CD4-positive, CD25-positive, alpha-beta regulatory T cell (primary cell): ENCODE measurements at places on chromosomes 3 and 15. TPM values are rescaled to one million over a fixed set of nuclear protein-coding genes. Genes with fewer than 3 reads are reported as not detected.
A peak's percentile ranks its signal among the peaks of the same experiment; 100 is the strongest.

GRCh38 chr3:42402394-42403096 lies 7.9 kb downstream of the LYZL4 start:
- no peak overlapping the region for H3K4me3 ChIP-seq
- H3K27me3 ChIP-seq = no peaks in the 10 kb centered on the region
- H3K4me1 ChIP-seq = no peaks in the 10 kb centered on the region
- H3K36me3 ChIP-seq = no peaks in the 10 kb centered on the region
- no peak for DNase-seq

GRCh38 chr3:24622138-24622537 lies 127.5 kb upstream of the THRB start:
- no peaks in the 10 kb centered on the region for H3K36me3 ChIP-seq
- H3K4me1 ChIP-seq = no peaks in the 10 kb centered on the region
- no peak overlapping the region for H3K4me3 ChIP-seq
- no peaks in the 10 kb centered on the region for H3K27me3 ChIP-seq
- H3K27ac ChIP-seq = no peak overlapping the region
- no peak for DNase-seq

- H3K4me3 ChIP-seq = no peak overlapping the region
- no peaks in the 10 kb centered on the region for H3K4me1 ChIP-seq
- DNase-seq = no peak
- H3K27me3 ChIP-seq = no peaks in the 10 kb centered on the region
- no peaks in the 10 kb centered on the region for H3K36me3 ChIP-seq
- no peak overlapping the region for H3K27ac ChIP-seq
These were observed 132.2 kb upstream of the GOLGA6L4 start for GRCh38 chr15:84103345-84103744.

DNA sequence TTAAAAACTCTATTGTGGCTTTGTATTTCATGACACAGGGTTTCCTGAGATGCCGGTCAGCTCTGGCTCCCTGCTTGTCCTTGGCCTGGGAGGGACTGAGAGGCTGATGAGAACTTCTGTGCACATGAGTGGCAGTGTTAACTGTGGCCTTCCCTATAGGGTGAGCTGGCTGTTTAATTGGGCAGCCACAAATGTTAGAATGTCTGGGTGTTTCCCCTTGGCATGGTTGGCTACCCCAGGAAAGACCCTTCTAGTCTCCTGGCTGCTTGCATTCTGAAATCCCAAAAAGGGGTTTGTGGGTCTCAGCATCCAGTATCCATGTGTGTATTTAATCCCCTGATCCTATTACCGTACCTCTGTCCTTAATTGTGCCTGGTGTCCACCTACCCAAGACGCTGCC lies 3.0 kb upstream of the KLF13 start:
- no peaks in the 10 kb centered on the region for H3K27me3 ChIP-seq
- H3K4me1 ChIP-seq = peaks cover 11% of the 10 kb centered on the region
- no peak overlapping the region for H3K4me3 ChIP-seq
- no peak overlapping the region for H3K27ac ChIP-seq

GOLGA8T gene
- not detected for polyA plus RNA-seq

DNA sequence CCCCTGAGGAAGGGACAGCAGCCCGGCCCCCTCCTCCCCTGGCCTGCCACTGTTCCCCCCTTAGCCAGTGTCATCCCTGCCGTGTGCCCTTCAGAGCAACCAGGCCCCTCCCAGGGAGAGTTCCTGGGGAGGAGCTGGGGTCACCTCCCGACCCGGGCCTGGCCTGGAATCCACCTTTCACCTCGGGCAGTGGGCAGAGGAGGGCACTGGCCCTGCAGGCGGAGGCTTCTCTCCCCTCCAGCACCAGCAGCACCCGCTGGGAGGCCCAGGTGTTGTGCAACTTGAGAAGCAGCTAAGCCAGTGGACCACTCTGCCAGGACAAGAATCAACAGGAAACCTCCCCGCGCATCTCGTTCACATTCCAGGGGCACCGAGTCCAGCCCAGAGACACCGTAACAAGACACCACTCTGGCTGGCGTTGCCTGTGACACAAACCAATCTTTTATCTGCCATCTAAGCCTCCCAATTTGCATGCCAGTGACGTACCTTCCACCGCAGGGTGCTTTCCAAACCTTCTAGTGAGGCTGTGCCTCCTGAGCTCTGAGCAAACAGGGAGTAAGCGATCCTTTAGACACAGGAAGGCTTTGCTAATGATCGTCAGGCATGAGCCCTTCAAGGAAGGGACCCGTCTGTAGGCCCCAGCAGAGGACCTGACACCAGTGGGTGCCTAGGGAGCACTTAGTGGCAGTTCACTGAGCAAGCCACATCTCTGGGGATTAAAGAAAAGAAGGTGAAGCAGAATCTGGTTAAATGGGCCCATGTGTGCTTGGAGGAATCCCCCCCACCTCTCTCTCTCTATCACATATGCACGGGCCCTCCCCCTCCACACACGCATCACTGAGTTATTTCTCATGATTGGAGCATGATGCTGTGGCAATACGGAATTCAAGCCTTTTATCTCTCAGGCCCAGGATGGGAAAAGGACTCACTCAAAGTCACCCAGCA lies 98.9 kb upstream of the TLE3 start:
- DNase-seq = peak; percentile 63
- H3K27me3 ChIP-seq = no peaks in the 10 kb centered on the region

ANKDD1A gene
- 1.3 TPM for polyA plus RNA-seq

DNA sequence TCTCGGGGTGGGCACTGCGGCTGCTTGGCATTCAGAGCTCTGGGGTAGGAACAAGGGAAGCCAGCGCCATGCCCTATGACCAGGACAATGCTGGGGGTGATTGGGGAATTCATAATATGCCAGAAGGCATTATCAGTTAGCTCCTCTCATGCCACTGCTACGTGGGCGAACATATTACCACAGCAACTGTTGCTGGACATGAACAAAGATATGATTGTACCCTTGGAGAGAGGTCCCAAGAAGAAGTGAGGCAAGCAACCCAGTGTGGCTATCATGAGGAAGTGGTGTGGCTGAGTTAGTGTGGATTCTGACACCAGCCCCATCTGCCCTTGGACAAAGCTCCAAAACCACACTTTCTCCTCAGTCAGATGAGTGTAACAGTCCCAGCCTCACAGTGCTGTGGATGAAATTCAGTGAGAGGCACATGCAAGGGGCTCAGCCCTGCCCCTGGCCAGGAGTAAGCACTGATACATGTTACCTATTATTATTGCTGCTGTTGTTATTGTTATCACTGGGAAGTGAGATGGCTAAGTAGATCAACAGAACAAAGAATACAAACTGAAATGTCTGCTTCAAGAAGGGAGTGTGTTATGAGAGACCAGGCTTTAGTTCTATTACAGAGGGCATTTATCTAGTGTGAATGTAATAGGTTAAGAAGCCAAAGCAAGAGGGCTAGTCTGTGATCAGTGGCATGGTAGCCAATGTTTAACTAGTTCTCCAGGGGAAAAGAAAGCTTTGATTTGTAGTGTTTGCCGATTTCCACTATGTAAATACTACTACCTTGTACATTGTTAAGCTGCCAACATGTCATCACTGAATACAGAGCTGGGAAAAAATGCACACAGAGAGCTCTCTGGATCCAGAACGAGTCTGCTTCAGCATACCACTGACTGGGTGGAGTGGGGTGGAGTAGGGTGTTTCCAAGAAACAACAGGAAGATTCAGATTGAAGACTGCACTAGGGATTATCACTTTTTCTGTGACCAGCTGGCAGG lies 222.3 kb upstream of the EIF1B start:
- H3K4me3 ChIP-seq = no peak overlapping the region
- no peak overlapping the region for H3K27ac ChIP-seq
- DNase-seq = no peak
- H3K4me1 ChIP-seq = no peaks in the 10 kb centered on the region
- no peaks in the 10 kb centered on the region for H3K27me3 ChIP-seq
